ENCODE measurements at places on chromosomes 2 and 18.

GRCh38 chr2:224887141-224887540 is 155.1 kb downstream of the DOCK10 start:
- peaks cover 7% of the 10 kb centered on the region for H3K4me1 ChIP-seq
- H3K27ac ChIP-seq = no peak overlapping the region
- no peaks in the 10 kb centered on the region for H3K27me3 ChIP-seq
- DNase-seq = no peak

GRCh38 chr2:232102380-232102779 is 140.9 kb downstream of the DIS3L2 start:
- no peak overlapping the region for H3K27ac ChIP-seq
- no peaks in the 10 kb centered on the region for H3K27me3 ChIP-seq
- DNase-seq = no peak
- H3K4me3 ChIP-seq = no peak overlapping the region

DNA sequence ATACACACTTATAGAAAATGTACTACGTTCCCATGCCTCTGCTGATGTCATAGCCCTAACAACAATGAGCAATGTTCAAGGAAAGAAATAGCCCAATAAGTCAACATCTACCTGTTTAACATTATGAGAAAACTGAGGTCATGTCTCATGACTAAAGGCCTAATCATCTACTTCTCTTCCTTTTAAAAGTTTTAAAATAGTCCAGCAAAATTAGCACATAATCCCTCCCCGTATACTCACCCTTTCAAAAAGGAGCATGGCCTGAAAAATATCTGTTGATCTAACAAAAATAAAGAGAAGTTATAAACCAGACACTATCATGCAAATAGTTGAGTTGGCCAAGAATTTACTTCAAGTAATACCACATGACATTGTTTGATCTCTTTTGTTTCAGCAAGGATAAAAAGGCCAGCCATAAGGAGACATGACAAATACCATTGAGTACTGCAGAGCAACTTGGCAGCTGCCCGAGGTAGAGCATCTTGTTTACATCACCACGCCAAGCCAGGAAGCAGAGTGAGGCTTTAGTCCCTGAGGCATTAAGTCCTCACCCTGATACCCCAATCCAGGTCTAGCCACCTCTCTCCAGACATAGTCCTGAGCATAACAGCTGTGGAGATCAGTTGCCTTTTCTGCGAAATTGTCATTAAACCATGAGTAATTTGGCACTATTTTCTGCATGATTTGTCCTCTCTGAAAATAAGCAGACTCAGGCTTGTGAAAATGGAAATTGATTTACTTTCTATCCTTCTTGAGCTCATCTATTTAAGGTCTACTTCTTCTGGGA is 137.4 kb upstream of the ETAA1 start:
- peak overlapping the region; percentile 64 for H3K27ac ChIP-seq
- H3K27me3 ChIP-seq = no peaks in the 10 kb centered on the region
- H3K4me3 ChIP-seq = no peak overlapping the region
- peaks cover 3% of the 10 kb centered on the region for H3K4me1 ChIP-seq
- no peaks in the 10 kb centered on the region for H3K36me3 ChIP-seq
- peak; percentile 35 for DNase-seq

- DNase-seq = no peak
- no peaks in the 10 kb centered on the region for H3K4me1 ChIP-seq
- no peak overlapping the region for H3K27ac ChIP-seq
- H3K27me3 ChIP-seq = no peaks in the 10 kb centered on the region
- H3K4me3 ChIP-seq = no peak overlapping the region
These were observed 543.5 kb upstream of the HNMT start for GRCh38 chr2:137420744-137421143.

GRCh38 chr2:100878000-100878791 is 58.3 kb downstream of the NPAS2 start:
- no peak for DNase-seq
- no peaks in the 10 kb centered on the region for H3K27me3 ChIP-seq
- no peaks in the 10 kb centered on the region for H3K36me3 ChIP-seq
- no peak overlapping the region for H3K27ac ChIP-seq
